ENCODE measurements at places on chromosomes 11 and 22.

DNA sequence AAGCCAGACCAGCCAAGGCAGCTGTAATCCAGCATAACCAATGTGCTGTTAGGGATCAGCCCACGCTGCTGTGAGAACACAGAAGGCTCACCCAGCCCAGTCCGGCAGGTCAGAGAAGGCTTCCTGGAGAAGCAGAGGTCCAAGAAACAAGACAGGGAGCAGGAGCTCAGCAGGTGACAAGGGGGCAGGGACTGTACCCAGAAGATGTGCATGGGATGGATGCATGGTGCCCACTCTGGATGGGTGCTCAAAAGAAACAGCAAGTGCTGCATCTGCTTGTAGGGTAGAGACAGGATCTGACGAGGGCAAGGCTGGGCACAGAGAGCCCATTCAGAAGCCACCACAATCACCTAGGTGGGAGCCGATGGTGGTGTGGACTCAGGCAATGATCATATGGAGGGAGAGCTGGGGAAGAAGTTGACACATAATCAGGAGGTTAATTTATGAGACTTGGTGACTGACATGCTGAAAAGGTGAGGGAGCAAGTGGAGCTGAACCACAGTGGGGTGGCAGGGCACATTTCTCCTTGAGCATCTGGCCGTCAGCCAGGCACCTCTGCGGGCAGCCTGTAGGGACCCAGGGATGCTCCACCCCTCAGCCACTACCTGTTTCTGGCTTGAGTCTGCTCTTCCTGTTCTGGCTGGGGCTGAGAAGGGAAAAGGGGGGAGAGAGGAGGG lies 102.3 kb upstream of the DRD2 start:
- DNase-seq = no peak

DNA sequence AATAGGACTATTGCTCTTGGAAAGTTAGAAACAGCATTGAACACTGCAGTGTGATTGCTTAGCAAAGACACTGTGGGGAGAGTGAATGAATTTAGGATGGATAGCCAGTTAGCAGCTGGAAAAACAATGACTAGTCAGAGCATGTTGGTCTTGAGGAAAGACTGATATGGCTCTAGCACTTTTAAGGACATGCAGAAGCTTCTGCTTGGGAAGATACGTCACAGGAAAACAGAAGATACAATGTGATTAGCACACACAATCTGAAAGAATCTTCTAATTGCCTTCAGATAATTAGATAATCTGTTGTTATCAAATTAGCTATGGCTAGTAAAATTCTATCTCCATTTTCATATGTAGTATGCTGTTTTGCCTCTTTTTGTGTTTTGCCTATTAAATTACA lies 530.7 kb upstream of the CHORDC1 start:
- no peak for DNase-seq

DNA sequence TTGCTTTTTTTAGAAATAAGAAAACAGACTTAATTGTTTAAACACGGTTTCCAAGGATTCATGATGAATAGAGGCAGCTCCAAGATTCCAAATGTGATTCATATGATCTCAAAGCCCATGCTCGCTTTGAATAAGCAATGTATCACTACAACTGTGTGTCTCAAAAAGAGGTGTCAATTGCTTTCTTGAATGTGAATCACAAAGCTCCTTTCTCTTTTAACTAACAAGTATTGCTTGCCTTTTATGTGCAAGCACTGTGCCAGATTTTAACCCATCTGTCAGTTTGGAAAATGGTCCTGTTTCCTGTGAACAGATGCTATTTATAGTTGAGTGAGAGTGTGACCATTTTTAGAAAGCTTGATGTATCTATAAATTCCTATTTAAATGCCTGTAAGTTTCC lies 6.5 kb downstream of the OOSP1 start:
- DNase-seq = no peak

- DNase-seq = no peak
Measured at GRCh38 chr11:57703341-57703740, 8.7 kb downstream of the MED19 start.

- no peak for DNase-seq
Measured at GRCh38 chr11:469684-470560, 19.8 kb downstream of the PTDSS2 start.

DNA sequence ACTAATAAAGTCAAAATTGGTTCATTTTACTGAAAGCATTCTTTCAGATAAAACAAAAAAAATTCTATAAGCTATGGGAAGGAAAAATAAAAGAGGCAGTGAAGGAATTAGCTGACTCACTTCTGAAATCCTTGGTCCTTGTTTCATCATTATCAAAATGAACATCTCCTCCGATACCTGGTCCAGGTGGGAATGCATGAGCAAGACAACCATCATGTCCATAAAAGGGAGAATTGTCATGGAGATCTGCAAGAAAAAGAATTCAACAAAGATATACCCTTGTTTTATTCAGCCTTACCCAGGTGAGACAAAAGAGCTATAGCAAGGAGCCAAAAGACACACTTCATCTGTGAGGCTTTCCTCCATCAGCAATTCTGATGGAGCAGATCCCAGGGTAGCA lies 27.2 kb downstream of the MMP10 start:
- no peak for DNase-seq

- DNase-seq = no peak
Measured at GRCh38 chr11:44328138-44328660, 18.3 kb upstream of the ALX4 start.

- no peak for DNase-seq
Measured at GRCh38 chr22:32024796-32025195, 18.3 kb upstream of the SLC5A1 start.

GRCh38 chr11:31236143-31236542 lies 133.4 kb downstream of the DCDC1 start:
- DNase-seq = no peak

- DNase-seq = no peak
Measured at GRCh38 chr11:31790649-31791048, 20.5 kb downstream of the PAX6 start.

DNA sequence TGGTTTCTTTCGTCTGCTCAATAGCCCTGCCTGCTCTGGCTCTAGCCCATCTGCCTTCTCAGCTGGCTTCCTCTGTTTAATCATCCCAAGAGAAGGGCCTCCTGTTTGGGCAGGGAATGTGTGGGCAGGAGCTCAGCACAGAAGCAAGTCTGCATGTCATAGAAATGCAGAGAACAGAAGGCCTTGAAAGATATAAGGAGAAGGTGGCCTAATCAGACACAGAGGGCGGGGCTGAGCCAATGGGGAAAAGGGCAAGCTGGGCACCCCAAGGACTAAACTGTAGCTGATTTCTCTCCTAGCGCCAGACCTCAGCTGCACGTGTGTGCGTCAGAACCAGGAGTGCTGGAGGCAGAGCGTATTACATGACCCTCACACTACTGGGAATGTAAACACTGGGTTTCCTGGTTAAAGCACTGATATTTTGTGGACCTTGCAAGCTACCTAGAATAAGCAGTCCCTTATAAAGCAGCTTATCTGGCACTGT lies 7.6 kb upstream of the CCKBR start:
- DNase-seq = no peak

- DNase-seq = no peak
Measured at GRCh38 chr22:45884201-45885062, 92.5 kb downstream of the WNT7B start.

GRCh38 chr11:115300660-115301428 lies 203.4 kb downstream of the CADM1 start:
- DNase-seq = no peak

- no peak for DNase-seq
Measured at GRCh38 chr11:103222806-103223205, 113.6 kb downstream of the DYNC2H1 start.

DNA sequence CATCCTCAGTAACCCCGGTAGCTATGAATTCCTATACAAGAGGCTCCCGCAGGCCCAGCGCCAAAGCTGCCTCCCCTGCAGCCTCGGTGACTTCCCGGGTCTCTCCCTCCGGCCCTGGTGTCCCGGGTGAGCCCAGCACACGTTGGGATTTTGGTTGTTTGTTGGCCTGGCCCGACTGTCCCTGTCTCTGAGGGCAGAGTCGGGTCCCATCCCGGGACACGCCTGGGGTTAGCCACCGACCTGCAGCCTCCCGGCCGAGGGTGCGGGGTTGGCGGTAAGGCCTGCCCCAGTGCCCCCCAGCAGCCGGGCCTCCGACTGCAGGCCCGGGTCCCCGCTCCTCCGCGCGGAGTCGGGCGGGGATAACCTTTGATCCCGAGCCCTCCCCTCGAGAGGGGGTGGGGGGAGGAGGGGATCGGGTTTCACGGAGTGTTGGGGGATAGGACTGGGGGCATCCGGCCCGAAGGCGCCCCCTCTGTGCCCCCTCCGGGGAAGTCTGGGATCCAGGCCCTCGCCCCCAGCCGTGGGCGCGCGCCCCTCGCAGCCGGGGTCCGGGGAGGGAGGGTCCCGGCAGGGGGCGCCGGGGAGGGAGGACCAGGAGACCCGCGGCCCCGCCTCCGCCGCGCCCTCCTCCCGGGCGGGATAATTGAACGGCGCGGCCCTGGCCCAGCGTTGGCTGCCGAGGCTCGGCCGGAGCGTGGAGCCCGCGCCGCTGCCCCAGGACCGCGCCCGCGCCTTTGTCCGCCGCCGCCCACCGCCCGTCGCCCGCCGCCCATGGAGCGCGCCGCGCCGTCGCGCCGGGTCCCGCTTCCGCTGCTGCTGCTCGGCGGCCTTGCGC lies at the start of gene FBLN1:
Gene FBLN1, plus strand, starts transcription at position 669 of the 835 bp plus-strand sequence. Its CDS starts 103 bp downstream, at position 772.
- no peak for DNase-seq

GRCh38 chr11:128331317-128331716 lies 256.0 kb downstream of the ETS1 start:
- DNase-seq = no peak

- no peak for DNase-seq
Measured at GRCh38 chr11:86360775-86361395, 13.8 kb upstream of the CCDC81 start.

Data from activated naive CD4-positive, alpha-beta T cell treated with anti-CD3 and anti-CD28 coated beads for 36 hours (primary cell).